AG04450 (cell line): ENCODE measurements at places on chromosomes 12 and 14.

DNA sequence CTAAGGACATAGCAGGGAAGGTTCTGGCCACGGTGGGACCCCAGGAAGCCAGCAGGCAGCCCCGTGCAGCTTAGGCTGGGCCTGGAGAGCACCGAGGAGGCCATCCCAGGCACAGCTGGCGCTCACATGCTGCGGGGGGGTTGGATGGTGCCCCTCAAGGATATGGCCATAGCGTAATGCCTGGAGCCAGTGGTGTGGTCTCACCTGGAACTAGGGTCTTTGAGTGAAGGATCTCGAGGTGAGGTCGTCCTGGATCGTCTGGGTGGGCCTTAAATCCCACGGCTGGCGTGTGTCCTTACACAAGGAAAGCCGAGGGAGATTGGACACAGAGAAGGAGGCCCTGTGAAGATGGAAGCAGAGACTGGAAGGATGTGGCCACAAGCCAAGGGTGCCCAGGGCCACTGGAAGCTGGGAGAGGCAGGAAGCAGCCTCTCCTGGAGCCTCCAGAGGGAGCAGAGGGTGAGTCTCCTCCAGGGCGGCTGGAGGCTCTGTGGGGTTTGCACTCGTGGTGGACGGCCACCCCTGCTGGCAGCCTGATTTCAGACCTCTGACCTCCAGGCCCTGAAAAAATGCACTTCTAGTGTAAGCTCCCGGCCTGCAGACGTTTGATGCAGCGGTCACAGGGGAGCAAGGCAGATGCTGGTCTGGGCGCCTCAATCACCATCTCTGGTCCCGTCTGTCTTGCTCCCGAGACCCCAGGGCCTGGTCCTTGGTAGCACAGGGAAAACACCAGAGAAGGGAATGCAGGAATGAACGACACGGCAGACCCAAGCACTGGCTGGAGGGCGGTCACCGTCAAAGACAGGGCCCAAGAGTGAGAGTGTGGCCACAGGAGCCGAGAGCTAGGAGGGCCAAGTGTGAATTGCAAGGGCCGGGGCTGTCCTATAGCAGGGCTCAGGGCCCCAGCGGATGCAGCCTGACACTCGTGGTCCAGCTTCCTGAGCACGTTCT, 218.6 kb downstream of the KIF26A start:
- DNase-seq = no peak

GRCh38 chr12:131862600-131862993, 31.8 kb upstream of the ULK1 start:
- no peak for DNase-seq

DNA sequence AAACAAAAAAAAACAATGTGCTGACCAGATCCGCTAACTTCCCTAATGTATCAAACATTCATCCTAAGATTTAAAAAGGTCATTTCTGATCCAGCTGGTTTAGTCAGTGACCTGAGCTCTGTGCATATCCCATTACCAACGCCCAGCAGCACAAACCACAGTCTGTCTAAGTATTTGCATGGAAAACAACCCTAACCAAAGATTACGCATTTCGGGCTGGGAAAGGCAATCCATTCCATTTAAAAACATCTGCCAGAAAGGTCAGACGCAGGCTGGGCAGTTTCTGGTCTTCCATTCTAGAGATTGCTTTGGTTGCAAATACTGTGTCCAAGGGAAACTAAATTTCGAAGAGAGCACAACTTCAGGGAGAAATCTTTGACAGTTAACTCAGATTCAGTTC, 234.9 kb downstream of the FLRT2 start:
- no peak for DNase-seq

- DNase-seq = no peak
These were observed 13.2 kb downstream of the PLD4 start for GRCh38 chr14:104937694-104938365.

DNA sequence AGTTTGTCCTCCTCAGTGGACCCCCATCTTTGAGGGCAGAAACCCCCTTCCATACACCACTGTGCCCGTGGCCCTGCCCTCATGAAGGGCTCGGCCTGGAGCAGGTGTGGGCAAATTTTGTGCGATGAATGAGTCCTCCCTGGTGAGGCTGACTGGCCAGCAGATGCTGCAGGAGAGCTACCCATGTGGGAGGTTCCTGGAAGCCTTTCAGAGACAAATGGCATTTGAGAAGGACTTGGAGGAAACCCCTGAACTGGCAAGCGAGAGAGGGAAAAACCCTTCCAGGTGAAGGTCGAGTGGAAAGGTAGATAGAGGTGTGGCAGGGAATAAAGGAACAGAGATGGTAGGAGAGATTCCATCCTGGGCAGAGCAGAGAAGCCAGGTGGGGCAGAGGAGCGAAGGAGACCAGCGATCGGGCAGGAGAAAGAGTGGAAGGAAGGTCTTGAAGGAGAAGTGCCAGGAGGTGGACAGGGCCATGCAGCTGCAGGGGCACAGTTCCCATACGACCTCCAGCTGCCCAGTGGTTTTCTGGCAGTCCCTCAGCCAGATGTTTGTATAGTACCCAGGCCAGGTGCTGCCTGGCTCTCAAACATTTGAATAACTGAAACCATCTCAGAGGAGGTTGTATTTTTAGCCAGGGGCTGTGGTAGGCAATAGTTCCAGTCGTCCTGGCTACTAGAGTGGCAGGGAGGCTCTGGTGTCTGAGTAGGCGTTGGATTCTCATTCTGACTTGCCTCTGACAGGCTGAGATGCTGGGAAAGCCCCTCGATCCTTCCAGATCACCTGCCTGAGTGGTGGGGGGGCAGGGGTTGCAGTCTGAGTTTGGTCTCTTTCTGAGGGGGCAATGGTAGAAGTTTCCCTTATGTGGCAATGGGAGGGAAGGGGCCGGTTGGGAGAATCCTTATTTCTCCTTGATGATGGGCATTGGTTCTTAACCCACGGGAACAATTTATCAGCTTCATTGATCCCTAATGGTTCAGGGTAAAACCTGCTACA, 40.1 kb downstream of the FBXL14 start:
- DNase-seq = no peak

DNA sequence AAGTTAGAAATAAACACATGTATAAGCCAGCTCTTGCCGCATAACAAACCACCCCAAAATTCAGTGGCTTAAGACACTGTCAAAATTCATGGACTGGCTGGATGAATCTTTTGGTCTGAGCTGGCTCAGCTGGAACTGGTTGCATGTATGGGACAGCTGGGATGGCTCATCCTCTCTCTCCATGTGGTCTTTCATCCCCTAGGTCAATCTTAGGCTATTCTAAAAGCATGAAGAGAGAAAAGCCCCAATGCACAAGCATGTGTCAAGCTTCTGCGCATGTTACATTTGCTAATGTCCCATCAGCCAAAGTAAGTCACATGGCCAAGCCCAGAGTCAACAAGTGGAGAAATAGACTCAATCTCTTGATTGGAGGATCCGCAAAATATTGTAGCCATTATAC, 71.0 kb downstream of the DRAM1 start:
- no peak for DNase-seq
